ENCODE measurements at places on chromosomes 5 and 9.

GRCh38 chr5:124729720-124730359 lies 16.6 kb downstream of the ZNF608 start:
- no peak for DNase-seq

DNA sequence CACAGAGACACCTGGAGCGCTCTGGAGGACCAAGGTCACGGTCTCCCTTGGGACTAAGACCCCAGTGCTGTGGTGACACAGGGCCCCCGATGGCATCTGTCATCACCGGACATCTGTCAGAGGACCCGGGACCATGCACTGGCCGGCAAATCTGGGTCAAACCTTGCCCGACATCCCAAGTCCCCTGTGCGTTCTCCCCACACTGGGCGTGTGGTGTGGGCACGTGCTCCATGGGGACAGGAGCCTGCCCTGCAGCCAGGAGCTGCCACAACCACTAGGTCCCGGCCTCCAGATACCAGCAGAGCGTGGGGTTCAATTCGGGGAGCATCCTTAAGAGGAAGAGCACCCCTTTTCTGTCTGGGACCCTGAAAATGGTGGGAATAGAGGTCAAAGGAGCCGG lies 3.5 kb downstream of the AGPAT2 start:
- no peak for DNase-seq

- DNase-seq: no peak
These were observed 244.0 kb downstream of the ARHGAP26 start for GRCh38 chr5:143014017-143014651.

DNA sequence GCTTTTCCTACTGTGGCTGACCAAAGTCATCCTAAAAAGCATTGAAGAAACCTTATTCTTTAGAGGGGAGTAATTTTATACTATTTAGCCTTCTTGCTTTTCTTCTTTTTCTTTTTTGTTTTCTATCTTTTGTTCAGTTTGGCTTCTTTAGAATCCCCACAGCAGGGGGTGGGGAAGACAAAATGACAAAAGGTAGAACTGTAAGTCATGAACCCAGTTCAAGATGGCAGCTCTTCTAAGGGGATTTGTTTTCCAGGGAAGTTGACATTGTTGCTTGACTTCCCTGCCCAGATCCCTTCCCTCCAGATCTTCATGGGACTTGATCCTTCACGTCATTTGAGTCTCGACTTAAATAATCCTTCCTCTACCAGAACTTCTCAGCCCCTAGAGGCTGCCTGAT lies 692.4 kb upstream of the DMAC1 start:
- DNase-seq: no peak

- DNase-seq: no peak
These were observed 135.3 kb downstream of the EGFLAM start for GRCh38 chr5:38393636-38394035.

DNA sequence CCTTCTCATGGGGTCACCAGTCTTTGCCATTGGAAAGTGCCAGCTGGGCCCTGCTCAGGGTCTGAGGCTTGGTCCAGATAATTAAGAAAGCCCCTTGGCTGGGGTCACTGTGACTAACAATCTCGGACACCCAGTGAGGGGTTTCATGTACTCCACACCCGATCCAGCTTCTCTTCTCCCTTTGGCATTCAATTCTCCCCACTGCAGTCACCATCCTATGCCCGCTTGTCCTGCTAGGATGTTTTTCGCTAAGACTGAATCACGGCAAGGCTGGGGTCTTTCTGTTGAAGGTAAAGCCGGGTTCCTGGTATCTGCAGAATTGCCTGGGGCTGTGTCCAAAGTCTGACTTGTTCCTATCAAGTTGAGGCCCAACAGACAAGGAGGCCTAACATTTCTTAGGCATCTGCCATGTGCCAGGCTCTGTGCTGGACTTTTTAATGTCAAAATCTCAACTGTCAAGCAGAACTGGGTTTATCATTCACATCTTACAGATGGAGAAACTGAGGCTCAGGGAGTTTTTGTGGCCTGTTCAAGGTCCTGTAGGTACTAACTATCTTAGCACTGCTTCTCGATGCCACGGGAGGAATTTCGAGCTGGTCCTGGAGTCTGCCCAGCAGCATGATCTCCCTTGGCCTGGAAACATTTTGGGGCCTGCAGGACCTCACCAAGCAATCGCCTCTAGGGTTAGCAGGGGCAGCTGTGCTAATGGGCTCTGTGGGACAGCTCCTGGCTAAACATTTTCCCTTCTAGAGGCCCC lies 142.0 kb upstream of the ALDH1B1 start:
- no peak for DNase-seq

DNA sequence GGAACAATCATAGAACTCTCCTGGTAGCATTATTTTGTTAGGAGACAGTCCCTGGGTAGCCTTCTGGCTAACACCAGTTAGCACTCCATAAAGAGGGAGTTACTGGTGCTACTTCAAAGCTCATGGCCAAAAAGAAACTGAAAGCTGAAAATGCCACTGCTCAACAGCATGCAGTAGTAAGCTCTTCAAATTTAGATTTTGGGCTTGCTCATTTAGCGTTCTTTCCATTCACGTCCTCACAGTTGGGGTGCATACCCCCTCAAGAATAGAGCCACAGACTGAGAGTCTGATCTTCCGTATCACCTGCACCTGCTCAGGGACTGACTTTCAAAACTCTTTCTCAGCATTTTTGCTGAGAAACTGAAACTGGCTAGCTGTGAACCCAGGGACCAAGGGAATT lies 24.7 kb downstream of the NTRK2 start:
- peak; percentile 8 for DNase-seq

Data from CD4-positive, alpha-beta T cell treated with Interleukin-4 for 1 hour (primary cell).